CD4-positive, alpha-beta T cell treated with Interleukin-17A for 4 hours (primary cell): ENCODE measurements at places on chromosomes 1 and 21.

DNA sequence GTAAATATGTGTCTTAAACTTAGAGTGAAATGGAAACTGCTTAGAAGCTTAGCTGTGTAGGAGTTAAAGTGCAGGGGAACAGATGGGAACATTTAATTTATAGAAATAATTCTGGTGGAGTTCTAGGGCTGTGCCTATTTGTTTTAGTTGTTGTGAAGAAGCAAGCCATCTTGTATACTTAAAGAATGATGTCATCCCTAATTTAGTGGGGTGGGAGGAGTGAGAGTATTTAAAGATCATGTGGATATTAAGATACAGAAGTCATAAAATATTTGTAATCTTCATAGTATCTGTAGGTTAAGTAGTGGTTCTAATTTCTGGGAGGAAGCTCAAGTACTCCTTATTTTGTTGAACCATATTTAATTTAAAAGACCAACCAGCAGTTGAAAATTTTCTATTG lies 41.5 kb downstream of the BACH1 start:
- no peak for DNase-seq

- DNase-seq = peak; percentile 82
These were observed at the start of gene FNBP1L for GRCh38 chr1:93447481-93448291. Gene FNBP1L (plus strand): TSS chr1:93448118. CDS start chr1:93448282, 164 bp downstream.

DNA sequence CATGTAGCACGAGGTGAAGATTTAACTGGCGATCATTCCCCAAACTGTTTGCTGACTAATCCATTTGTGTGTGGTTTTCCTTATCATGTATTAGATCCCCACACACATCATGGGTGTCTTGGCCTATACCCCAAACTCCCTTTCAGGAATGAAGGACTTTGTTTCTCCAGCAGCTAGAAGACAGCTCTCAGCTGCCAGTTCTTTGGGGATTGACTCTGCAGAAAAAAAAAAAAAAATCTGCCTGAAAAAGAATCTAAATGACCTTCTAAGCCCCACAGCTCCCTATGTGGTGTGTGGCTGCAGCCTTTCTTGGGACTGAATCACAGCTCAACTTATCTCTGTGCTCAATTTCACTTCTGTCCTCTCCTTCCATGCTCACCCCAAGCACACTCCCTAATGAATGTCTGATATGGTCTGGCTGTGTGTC lies 256.3 kb upstream of the DUSP10 start:
- DNase-seq = no peak

GRCh38 chr21:34181431-34182039 lies 108.2 kb downstream of the MRPS6 start:
- no peak for DNase-seq

GRCh38 chr21:37207441-37208009 lies 59.6 kb downstream of the VPS26C start:
- no peak for DNase-seq
